ENCODE measurements at places on chromosomes 2 and 18. TPM values are rescaled to one million over a fixed set of nuclear protein-coding genes. Genes with fewer than 3 reads are reported as not detected.

Gene VAMP8
- total RNA-seq = 6.2 TPM

Gene MYO1B
- total RNA-seq = 111 TPM

Gene CDK5R2
- not detected for total RNA-seq

Gene EFR3B
- 0.49 TPM for total RNA-seq

Gene ANKRD36C
- 68.9 TPM for total RNA-seq

Gene UGT1A8
- not detected for total RNA-seq

Gene SLC19A3
- not detected for total RNA-seq

Gene MC4R
- total RNA-seq = not detected

Gene ABCG5
- total RNA-seq = not detected

Gene KCNJ13
- total RNA-seq = not detected

Gene UGT1A5
- total RNA-seq = not detected

Gene TBC1D8
- total RNA-seq = 92.5 TPM

Gene YPEL5
- 74.1 TPM for total RNA-seq
